ENCODE measurements at places on chromosomes 1 and 21. TPM values are rescaled to one million over a fixed set of nuclear protein-coding genes. Genes with fewer than 3 reads are reported as not detected.

DNA sequence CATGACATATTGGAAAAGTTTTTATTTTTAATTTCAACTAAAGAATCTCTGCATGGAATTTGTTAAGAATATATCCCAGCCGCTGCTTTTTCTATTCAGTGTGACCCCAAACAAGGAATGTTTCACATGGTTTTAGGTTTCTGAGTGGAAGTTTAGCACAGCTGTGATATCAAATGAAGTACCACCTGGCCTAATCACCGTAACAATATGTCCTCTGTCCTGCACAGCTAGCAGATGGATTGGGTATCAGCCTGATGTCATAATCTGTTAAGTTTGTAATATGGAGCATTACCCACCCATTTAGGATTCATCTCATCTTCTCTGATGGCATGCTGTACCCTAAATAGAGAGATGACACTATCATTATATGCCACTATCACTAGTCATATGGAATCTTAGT is 963.7 kb upstream of the ADGRL2 start:
- H3K36me3 ChIP-seq: peaks cover 7% of the 10 kb centered on the region
- no peak overlapping the region for H3K27ac ChIP-seq
- peaks cover 3% of the 10 kb centered on the region for H3K4me1 ChIP-seq
- no peak overlapping the region for H3K4me3 ChIP-seq
- DNase-seq: no peak

GRCh38 chr1:59481881-59482505 is 185.1 kb downstream of the FGGY start:
- H3K27me3 ChIP-seq: no peaks in the 10 kb centered on the region
- peaks cover 2% of the 10 kb centered on the region for H3K4me1 ChIP-seq
- H3K36me3 ChIP-seq: no peaks in the 10 kb centered on the region

- H3K4me1 ChIP-seq: no peaks in the 10 kb centered on the region
- no peak overlapping the region for H3K4me3 ChIP-seq
- no peaks in the 10 kb centered on the region for H3K27me3 ChIP-seq
- no peak overlapping the region for H3K27ac ChIP-seq
- peaks cover 23% of the 10 kb centered on the region for H3K36me3 ChIP-seq
Measured at GRCh38 chr21:43015906-43016540, 41.7 kb downstream of the PKNOX1 start.

DNA sequence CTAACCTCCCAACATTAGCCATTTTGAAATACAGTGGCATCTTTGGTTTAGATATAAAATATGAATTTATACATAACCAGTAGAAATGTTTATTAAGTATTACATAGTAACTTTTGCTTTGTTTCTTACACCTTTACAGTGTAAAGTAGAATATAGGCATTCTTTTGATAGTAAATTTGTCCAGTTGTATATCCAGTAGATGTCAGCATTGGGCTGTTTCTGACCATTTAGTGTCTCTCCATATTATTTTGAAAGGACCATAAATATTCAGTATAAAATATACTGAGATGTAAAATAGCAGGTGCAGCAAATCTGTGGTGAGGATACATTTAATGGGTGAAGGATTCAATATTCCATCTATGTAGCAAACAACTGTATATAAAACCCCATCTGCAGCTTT is 115.8 kb upstream of the ZRANB2 start:
- no peak overlapping the region for H3K27ac ChIP-seq
- no peaks in the 10 kb centered on the region for H3K27me3 ChIP-seq
- no peaks in the 10 kb centered on the region for H3K36me3 ChIP-seq

DNA sequence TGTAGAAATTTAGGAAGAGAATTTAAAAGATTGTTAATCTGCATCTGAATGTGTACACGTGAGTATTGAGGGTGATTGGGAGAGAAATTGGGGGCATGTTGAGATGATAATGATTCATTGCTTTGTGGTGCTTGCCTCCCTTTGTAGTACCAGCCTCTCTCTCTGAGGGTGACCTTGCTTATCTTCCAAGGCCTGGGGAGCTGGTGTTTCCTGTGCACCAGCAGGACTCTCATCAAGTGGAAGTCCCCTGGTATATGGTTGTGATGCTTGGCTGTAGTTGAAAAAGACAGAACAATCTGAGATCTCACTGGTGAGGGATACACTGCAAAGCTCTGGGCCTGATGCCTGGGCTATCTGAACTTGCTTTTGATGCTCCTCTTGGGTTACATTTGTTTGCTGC is 4.0 kb downstream of the TCHHL1 start:
- no peak overlapping the region for H3K4me3 ChIP-seq
- DNase-seq: no peak
- H3K4me1 ChIP-seq: no peaks in the 10 kb centered on the region
- no peaks in the 10 kb centered on the region for H3K27me3 ChIP-seq

DNA sequence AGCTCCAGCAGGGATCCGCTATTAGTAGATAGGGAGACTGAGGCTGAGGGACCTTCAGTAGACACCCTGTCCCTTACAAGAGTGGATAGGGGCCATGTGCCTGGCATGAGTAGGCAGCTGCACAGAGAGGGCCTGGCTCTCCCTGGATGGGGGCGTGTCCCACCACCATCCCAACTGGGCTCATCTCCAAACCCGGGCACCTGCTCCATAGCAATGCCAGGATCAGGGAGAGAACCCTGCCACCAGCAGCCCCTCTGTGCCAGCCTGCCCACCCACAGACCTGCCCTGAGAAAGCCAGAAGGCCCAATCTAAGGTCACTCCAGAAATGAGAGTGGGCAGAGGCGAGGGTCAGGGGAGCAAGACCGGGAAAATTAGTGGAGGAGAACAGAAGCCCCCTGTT is 121.3 kb downstream of the GRIK3 start:
- H3K4me3 ChIP-seq: no peak overlapping the region
- H3K27ac ChIP-seq: no peak overlapping the region
- no peak for DNase-seq
- no peaks in the 10 kb centered on the region for H3K36me3 ChIP-seq
- no peaks in the 10 kb centered on the region for H3K4me1 ChIP-seq
- H3K27me3 ChIP-seq: peaks cover 20% of the 10 kb centered on the region

DNA sequence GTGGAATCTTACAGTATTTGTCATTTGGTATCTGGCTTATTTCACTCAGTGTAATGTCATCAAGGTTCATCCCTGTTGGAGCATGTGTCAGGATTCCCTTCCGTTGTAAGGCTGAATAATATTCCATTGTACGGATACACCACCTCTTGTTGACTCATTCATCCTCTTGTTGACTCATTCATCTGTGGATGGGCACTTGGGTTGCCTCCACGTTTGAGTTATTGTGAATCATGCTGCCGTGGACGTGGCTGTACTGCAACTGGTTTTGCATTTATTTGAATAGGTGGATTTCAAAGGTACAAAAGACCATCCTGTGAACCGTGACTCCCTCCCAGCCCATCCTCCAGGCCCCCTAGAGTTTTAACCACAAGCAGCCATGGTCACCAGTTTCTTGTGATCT is 11.9 kb upstream of the TCP10L start:
- H3K4me3 ChIP-seq: no peak overlapping the region
- no peak overlapping the region for H3K27ac ChIP-seq
- no peak for DNase-seq
- peaks cover 5% of the 10 kb centered on the region for H3K36me3 ChIP-seq
- no peaks in the 10 kb centered on the region for H3K27me3 ChIP-seq
- peaks cover 18% of the 10 kb centered on the region for H3K4me1 ChIP-seq

DNA sequence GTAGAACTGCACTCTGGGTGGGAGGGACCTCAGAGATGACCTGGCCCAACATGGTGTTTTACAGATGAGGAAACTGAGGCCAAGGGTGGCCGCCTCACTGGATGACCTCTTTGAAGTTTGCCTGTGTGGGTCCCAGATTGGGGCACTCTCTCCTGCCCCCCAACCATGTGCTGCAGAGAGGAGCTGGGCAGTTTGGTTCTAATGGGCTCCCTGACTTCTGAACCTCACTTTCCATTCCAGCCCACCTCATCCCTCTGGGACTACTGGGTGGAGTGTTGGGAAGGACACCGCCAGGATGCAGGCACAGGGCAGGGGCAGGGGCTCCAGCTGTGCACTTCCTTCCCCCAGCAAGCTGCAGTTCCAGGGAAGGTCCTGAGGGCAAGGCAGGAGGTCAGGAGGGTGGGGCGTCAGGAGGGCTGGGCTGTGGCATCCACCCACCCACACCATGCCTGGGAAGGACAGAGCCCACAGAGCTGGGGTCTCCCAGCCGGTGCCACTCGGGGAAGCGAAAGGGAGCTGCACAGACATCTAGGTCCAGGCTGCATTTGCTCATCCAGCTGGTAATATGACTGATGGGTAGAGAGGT is 10.3 kb upstream of the EPS8L3 start:
- no peak overlapping the region for H3K27ac ChIP-seq
- no peak overlapping the region for H3K4me3 ChIP-seq
- no peaks in the 10 kb centered on the region for H3K36me3 ChIP-seq
- no peaks in the 10 kb centered on the region for H3K4me1 ChIP-seq
- H3K27me3 ChIP-seq: peaks cover 8% of the 10 kb centered on the region

DNA sequence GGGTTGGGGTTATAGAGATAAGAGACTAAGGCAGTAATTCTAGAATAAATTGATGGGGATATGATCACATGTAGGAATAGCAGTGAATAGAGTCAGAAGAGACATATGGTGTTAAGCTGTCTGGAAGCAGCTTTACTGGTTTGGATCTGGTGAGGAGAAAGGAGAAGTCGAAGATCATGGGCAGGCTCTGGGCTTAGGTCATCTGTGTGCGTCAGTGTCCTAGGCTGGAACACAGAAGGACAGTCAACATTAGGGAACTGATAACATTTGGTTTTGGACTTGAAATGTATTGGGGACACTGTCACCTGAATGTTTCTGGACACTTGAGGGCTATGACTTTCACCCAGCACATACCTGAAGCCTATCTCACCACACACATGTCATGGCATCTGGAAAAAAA is 13.9 kb upstream of the GRIK1 start:
- H3K27me3 ChIP-seq: peaks cover 7% of the 10 kb centered on the region
- H3K27ac ChIP-seq: no peak overlapping the region
- no peak for DNase-seq
- no peak overlapping the region for H3K4me3 ChIP-seq
- peaks cover 2% of the 10 kb centered on the region for H3K4me1 ChIP-seq

- no peak for DNase-seq
- peaks cover 7% of the 10 kb centered on the region for H3K4me1 ChIP-seq
- H3K36me3 ChIP-seq: no peaks in the 10 kb centered on the region
- H3K4me3 ChIP-seq: no peak overlapping the region
Measured at GRCh38 chr1:40703316-40703715, 11.8 kb downstream of the NFYC start.

DNA sequence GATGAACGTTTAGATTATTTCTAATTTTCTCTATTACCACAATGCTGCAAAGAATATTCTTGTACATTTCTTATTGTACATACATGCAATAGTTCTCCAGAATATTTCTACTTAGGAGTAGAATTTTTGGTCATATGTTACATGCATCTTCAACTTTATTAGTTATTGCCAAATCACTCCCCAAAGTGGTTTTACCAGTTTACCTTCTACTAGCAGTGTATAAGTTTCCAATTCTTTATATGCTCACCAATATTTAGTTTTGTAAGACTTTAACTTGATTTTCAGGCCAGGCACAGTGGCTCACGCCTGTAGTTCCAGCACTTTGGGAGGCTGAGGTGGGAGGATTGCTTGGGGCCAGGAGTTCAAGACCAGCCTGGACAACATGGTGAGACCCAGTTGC is 55.4 kb downstream of the SNRPE start:
- no peak overlapping the region for H3K27ac ChIP-seq
- H3K4me1 ChIP-seq: no peaks in the 10 kb centered on the region
- no peaks in the 10 kb centered on the region for H3K36me3 ChIP-seq
- DNase-seq: no peak
- H3K4me3 ChIP-seq: no peak overlapping the region

- H3K36me3 ChIP-seq: no peaks in the 10 kb centered on the region
- no peak for DNase-seq
- no peak overlapping the region for H3K27ac ChIP-seq
- peaks cover 5% of the 10 kb centered on the region for H3K4me1 ChIP-seq
Measured at GRCh38 chr1:230459465-230459864, 33.3 kb upstream of the PGBD5 start.

PLA2G2C gene
- total RNA-seq: not detected

ZSCAN20 gene
- total RNA-seq: 8.6 TPM

OR10J1 gene
- total RNA-seq: not detected

STPG1 gene
- 16.7 TPM for total RNA-seq

ANGPTL1 gene
- total RNA-seq: not detected

SPRR2B gene
- total RNA-seq: not detected
